ENCODE measurements at places on chromosomes 12 and 14. TPM values are rescaled to one million over a fixed set of nuclear protein-coding genes. Genes with fewer than 3 reads are reported as not detected.

- no peak for DNase-seq
Observed at GRCh38 chr14:76918256-76918781, 92.1 kb downstream of the LRRC74A start.

Gene TAS2R8
- not detected for total RNA-seq

Gene CCDC38
- total RNA-seq, result 0.23 TPM

GRCh38 chr14:54881761-54882401, 20.7 kb downstream of the GCH1 start:
- peak; percentile 54 for DNase-seq

Data from CD4-positive, alpha-beta memory T cell (primary cell).